ENCODE measurements at places on chromosomes 12 and 14. TPM values are rescaled to one million over a fixed set of nuclear protein-coding genes. Genes with fewer than 3 reads are reported as not detected.

DNA sequence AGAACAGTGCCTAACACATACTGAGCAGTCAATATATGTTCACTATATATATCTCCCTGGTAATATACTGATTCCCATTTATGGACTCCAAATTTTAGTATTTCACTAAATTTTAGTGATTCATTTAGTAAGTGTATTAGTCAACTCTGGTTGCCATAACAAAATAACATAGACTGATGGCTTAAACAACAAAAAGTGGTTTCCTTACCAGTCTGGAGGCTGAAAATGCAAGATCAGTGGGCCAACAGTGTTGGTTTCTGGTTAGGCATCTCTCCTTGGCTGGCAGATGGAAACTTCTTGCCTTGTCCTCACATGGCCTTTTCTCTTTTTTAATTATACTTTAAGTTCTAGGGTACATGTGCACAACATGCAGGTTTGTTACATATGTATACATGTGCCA, 28.7 kb downstream of the SIX6 start:
- DNase-seq: no peak

KRT85 gene
- total RNA-seq: not detected

- DNase-seq: no peak
Measured at GRCh38 chr12:44015333-44015941, 179.6 kb downstream of the TMEM117 start.

GRCh38 chr12:115268451-115268850, 584.5 kb upstream of the TBX3 start:
- DNase-seq: no peak

- no peak for DNase-seq
Measured at GRCh38 chr12:42156232-42156631, 11.6 kb upstream of the GXYLT1 start.

DNA sequence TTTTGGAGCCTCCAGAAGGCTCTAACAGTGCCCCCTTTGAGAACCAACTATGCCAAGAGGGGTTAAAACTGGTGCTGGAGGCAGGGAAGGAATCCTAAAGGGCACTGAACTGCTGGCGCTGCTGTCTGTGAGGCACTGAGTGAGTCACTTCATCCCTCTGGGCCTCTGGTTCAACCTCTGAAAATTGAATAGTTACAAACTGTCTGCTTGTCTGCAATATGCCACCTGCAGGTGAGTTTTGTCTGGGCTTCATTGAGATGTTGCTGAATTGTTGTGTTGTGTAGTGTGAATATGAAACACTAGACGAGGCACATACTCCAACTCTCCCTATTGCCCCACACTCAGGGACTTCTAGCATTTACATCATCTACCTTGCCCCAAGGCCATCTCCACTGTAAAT, 68.0 kb downstream of the GRIN2B start:
- DNase-seq: no peak

- DNase-seq: no peak
Measured at GRCh38 chr14:58106446-58106845, 45.6 kb downstream of the ARMH4 start.

SERPINA10 gene
- total RNA-seq: 0.48 TPM

- peak; percentile 61 for DNase-seq
Measured at GRCh38 chr14:100140452-100141078, 18.9 kb downstream of the DEGS2 start.

LPAR5 gene
- total RNA-seq: 32.7 TPM

FGF6 gene
- total RNA-seq: not detected

DPF3 gene
- 14.0 TPM for total RNA-seq

GRCh38 chr14:93011650-93012325, 88.8 kb downstream of the CHGA start:
- DNase-seq: no peak

MIP gene
- total RNA-seq: not detected
